Small intestine (tissue), 16 donors: ENCODE measurements at places on chromosomes 1 and 21. TPM values are rescaled to one million over a fixed set of nuclear protein-coding genes. Genes with fewer than 3 reads are reported as not detected.

DNA sequence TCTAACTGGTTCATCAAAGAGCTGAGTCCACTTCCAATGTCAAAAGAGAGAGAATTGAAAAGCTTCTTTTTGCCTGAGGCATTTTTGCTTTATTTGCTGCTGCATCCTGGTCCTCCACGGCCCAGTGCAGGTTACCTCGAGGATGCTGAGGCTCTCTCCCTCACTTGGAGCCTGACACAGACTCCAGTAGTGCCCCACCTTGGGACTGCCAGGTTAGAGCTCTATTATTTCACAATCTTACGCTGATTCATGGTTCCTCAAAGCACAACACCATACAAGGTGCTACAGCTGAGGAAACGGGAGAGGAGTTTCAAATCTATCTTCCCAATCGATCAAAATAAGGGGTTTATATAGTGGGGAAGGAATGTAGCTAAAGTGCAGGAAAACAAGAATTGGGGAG lies 13.6 kb upstream of the PLPPR4 start:
- no peak for DNase-seq

LDLRAD1 gene
- polyA plus RNA-seq: not detected

DNA sequence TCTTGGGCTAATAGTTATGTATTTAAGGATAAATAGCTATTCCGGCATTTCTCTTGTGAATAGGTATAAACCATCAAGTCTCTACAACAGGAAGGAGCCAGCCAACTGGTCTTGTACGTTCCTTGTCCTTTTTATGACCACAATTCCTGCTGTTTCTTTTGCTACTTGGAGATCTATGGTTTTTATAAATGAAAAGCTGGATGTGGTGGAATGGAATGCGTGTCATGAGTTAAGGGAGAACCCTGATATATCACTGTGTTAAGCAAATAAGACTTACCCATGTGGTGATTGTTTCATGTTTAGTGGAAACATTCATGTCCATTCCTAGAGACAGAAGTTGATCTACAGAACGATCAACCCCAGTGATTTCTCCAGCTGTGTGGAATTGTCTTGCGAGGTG lies 282.1 kb downstream of the RPS6KC1 start:
- no peak for DNase-seq

DNA sequence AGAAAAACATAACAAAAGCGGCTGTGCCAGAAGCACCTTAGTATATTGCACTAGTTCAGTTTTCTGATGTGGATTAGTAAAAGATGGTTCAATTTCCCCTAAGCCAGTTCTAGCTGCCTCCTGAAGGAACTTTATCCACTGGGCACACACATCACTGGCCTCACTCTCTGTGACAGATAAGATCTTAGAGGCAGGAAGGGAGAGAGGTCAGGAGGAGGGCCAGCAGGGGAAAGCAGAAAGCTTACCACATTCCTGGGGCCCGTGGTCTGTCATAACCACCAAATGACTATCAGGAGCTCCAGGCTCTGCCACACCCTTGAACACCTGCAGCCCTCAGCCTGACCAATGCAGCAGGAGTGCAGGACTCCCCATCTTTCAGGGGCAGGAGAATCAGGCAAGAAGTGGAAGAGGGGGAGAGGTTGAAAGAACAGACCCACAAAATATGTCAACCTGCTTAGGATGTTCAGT lies 37.8 kb downstream of the LRRC71 start:
- no peak for DNase-seq

DNAI4 gene
- polyA plus RNA-seq: 3.4 TPM
